ENCODE measurements at places on chromosomes 5 and 9. TPM values are rescaled to one million over a fixed set of nuclear protein-coding genes. Genes with fewer than 3 reads are reported as not detected.
A peak's percentile ranks its signal among the peaks of the same experiment; 100 is the strongest.

DNA sequence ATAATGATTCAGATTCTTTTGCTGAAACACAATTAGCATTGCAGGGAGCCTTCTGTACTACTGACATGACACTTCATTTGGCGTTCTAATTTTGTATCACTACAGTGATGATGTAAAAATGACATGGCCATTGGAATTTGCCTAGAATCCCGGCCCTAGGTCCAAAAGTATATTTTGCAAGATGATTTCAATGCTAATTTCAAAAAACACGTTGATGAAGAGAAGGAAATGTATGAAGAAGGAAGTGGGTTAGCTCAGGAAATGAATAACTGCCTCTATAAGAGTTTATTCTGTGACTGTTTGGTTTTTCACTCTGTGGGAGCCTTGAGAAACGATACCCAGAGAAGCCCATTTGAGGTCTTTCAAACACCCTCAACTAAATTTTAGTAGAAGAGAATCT is 59.3 kb downstream of the OSTF1 start:
- DNase-seq = no peak

DNA sequence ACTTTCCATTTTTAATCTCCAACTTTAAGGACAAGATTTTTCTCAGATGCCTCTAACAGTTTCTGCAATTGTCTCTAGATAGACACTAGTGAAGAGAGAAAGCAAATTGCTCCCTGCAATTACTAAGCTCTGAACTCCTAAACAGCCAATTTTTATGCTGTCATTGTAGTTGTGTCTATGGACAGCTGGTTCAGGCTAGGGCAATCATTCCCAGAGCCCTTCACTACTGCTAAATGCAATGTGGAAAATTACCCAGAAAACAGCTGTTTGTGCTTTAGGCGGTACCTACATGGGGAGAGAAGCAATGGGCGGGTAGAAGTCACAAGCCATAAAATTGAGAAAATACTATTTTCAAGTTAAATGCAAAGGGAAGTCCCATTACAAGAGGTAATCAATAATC is 211.6 kb downstream of the SPOCK1 start:
- no peak for DNase-seq

DNA sequence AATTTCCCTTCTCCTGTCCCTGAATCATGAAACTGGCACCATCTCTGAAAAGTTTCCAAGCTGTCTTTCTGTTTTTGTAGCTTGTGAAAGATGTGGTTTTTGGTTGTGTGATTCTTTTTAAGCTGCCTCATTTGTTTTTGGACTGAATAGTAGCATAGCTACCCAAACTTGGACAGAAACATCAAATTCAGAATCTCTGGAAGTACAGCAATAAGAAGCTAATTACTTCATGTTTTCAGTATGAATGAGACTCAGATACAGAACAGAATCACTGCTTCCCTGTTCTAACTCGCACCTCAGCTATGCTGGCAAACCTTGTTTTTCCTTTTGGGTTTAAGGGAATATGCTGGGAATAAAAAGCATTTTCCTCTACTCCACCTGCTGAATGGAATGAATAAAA is 101.0 kb downstream of the FGF1 start:
- DNase-seq = no peak

GRCh38 chr9:135815413-135815812 is 91.9 kb downstream of the CAMSAP1 start:
- DNase-seq = no peak

DNA sequence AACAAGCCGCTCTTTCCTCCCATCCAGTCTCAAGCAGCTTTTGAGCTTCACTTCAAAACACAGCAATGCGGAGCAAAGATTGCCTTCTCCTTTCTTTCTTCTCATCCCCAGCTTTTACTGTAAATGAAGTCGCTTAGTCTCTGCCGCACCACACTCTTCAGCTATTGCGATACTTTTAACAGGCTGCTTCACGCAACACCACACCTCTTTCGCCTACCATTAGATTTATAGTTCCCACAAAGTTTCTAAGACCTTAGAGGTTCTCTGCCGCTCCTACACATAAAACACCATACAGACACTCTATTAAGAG is 711 bp downstream of the PGGT1B start:
- DNase-seq = no peak

DNA sequence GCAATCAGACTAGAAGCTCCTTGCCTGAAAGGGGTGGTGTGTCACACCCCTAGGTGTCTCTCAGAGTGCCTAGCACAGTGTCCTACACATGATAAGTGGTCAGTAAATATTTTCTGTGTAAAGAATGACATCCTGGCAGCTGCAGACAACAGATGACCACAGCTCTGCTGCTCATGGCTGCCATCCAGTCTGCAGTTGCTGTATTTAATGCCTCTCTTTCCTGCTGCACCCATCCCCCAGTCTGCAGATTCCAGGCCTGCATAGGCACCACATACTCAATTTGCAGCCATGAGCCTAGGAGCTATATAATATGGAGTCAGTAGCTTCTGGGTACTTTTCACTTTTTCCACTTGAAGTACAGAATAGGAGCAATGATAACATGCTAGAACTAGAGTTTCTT is 94.9 kb upstream of the NR4A3 start:
- no peak for DNase-seq

DNA sequence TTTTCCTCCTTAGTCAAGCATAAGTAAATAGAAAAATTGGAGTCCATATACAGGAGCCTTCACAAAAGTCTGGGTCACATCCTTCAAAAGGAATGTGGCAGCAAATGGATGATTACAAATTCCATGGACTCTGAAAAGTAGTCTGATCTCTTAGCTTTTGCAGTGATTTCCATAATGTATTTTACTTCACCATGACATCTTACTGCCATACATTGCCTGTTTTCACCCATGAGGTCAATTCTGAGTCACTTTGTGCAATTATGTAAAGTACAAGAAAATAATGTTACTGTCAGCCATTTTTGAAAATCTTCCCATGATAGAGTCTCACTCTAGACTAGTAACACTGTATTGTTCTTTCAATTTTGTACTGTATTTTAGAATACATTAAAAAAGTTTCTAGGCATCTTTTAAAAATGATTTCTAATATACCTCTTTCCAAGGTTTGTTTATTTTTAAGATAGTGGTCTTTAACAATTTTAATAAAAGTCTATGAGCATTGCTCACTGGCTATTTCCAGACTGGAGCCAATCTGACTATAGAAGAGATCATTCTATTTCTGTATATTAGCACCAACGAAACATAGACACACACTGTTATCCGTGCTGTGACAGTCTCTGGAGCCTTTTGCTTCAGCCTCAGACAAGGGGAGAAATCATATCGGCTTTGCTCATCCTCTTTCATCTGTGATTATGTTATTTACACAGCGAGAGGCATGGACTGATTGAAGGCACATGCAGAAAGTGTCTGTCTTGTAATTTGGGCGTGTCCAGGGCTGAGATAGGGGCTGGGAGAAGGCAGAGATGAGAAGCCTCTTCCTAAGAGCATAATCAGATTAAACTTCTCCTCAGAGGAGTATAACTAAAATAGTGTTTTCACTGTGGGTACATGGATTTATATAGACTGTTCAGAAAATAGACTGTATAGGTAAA is 22.9 kb upstream of the ACTBL2 start:
- no peak for DNase-seq

DNA sequence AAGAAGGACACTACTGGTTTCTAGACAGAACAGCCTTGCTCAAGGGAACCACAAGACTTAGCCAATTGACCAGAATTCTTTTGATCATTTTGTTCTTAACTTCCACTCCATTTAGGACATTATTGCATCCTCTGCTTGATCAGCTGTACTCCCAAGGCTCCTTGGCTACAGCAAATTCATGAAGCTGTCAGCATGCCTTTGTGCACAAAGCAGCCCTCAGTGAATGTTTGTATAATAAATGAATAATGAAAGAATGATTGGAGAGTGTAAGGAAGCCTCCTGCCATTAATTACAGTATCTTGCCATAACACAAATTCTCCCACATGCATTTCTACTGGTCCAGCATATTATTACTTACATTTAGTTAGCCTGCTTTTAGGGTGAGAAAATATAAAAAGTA is 449.6 kb downstream of the SLCO4C1 start:
- DNase-seq = no peak

DNA sequence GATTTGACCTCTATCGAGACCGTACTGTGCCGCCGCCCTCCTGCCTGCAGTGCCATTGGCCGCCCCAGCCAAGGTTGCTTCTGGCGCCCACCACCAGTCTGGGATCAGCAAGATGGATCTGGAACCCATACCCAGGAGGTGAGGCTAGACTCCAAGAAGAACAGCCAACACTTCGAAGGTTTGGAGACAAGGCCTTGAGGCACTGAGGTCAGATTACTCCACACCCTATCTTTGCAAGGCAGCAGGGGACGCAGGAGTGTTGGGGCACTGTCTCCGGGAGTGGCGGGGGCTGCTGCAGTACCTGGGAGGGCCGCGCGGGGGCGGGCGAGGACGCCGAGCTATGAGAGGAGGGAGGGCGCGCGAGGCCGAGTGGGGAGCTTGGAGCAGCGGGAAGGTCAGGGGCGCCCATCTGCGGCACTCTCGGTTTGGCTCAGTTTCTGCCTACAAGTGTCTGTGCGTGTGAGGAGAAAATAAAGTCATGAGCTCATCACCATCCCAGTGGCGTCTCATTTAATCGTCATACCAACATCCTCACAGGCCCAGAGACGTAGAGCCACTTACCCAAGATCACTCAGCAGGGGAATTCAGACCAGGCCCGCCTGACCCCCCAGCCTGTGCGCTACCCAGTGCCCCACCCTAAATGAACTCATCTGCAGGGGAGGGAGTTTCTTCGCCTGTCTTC is 20.5 kb upstream of the PSD2 start:
- peak; percentile 88 for DNase-seq

DNA sequence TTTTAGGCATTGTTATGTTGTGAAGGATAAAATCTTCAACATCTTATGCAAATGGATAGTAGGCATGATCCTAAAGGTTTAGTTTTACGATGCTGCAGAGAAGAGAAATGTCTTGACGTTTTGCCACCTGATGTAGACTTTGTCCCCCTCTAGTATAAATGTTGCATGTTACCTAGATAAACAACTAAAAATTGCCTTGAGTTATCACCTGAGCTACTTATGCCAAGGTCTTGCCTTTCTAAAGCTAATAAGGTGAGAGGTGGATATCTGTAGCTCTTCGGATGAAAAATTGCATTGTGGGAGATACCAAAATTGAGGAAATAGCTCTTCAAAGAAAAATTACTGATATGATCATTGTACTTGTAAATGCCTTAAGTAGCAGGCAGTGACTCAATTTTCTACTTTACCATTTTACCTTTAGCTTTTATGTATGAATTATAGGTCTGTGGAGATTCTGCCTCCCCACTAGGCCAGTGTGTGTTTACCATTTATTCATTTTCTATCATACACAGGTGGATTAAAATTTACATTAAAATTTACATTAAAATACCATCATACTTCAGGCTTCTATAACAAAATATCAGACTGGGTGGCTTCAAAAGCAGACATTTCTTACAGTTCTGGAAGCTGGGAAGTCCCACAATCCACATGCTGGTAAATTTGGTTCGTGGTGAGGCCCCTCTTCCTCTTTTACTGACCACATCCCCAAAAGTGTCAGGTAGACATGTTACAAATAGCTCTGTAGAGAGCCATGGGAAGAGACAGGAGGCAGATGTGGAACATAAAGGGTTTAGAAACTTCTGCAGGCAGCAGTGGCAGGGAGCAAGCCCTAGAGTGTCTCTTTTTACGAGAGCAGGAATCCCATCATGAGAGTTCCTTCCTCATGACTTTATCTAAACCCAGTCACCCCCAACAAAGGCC is 100.7 kb upstream of the ERBIN start:
- DNase-seq = no peak

DNA sequence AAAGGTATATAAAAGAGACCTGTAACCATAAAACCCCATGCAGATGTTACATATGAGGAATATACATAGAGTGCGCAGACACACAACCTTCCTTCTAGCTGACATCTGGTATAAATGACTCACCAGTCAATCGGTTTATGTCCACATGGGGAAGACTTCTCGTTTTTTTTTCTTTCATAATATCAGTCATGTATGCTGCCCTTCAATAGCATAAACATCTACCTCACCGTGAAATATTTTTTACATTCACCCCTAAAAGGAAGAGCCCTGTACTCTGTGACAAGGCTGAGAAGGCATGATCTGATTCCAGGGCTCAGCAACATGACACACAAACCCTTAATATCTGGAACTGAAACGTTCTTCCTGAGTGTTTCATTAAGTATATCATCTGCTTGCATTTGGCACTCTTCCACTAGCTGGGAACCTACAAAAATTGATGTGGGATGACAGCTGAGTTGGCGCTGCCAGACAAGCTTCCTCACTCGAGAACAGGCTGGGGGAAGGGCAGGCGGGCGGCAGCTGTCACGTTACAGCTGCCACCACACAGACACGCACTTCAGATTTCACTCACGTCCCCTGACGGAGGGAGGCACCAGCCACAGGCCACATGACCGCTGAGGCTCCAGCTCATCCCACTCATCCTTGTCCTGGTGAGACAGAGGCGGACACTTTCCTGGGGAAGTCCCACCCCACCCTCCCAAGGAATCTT is 74.2 kb downstream of the SHB start:
- DNase-seq = peak; percentile 96

DNA sequence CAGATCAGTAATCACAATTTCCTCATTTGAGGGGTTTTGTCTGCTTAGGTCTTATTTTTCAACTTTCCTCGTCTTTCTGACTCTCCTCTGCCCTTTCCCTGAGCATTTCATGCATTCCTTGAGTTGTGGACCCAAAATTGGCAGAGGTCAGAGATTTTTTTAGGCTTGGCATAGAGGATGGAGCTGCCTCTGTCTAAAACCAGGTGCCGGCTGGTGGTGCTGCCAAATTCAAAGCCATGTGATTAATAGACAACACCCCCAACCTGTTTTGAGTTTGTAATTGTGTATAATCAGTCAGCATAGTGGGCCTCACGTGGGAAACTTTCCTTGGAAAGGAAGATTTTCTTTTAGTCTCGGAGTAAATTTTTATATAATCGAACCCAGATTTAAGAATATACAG is 39.6 kb downstream of the TJP2 start:
- no peak for DNase-seq

PCDHA12 gene
- total RNA-seq = 3.8 TPM

LCN2 gene
- not detected for total RNA-seq

ITK gene
- total RNA-seq = 0.16 TPM

PTGDS gene
- total RNA-seq = 1,952 TPM

Data from dorsolateral prefrontal cortex (tissue), 122 donors.